ENCODE measurements at places on chromosomes 16 and 17.

- no peak for DNase-seq
These were observed 31.8 kb downstream of the ANKRD11 start for GRCh38 chr16:89458551-89458950.

GRCh38 chr17:44167181-44167861 is 3.2 kb upstream of the ASB16 start:
- DNase-seq, result no peak

- no peak for DNase-seq
These were observed 885 bp upstream of the SLFN13 start for GRCh38 chr17:35449371-35449931.

DNA sequence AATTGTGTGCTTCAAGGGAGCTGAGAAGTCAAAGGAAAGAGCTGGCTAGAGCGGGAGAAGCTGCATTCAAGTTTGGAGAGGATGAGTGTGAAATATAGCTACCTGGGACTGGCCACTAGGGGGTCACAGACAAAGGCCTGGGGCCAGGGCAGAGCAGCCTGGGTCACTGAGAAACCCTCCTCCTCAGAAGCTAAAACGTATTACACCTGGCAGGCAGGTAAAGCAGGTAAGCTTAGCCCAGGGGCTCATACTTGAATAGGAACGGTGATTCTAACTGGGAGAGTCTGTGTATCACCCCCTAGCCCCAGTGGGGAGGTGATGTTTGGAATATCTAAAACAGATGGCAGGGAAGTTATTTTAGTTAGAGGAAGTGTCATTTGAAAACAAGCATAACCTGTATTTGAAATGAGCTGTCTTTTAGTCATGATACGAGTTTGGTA is 6.8 kb downstream of the KRT37 start:
- DNase-seq, result no peak

DNA sequence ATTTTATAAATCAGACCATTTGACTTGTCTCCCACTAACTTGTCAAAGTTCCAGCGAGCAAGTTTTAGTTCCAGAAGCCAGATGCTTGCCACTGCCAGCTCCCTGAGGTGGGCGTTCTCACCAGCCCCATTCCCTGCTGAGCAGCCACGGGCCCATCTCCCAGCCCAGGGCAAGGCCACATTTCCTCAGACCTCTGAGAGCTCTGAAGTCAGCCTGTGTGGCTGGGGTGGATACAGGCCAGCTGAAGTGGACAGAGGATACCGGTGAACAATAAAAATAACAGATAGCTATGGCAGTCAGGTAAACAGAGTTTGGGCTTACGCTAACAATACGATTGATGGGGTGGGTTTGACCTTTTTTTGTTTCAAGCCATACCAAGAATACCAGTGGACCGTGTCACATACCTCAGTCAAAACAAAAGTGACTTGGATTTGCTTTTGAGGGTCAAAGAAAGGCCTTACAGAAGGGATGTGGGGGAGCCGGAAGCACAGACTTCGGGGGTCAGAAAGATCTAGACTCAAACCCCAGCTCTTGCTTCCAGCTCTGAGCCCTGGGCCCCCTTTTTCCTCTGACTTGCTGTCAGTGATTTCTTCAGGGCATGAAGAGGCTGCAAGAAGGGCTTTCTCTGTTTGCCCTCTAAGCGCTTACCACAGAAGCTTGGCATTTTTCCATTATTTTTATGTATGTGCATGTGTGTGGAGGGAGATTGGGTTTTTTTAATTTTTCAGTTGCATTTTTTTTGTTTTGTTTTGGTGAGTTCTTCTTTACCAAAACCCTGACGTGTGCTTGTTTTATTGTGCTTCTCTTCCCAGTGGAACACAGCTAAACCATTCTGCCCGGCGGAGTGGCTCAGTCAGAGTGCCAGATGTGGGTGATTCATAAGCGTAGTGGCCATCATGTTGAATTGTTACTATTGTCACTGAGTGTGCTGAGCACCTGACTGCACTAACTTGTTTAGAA is 109.9 kb downstream of the GNAO1 start:
- no peak for DNase-seq

DNA sequence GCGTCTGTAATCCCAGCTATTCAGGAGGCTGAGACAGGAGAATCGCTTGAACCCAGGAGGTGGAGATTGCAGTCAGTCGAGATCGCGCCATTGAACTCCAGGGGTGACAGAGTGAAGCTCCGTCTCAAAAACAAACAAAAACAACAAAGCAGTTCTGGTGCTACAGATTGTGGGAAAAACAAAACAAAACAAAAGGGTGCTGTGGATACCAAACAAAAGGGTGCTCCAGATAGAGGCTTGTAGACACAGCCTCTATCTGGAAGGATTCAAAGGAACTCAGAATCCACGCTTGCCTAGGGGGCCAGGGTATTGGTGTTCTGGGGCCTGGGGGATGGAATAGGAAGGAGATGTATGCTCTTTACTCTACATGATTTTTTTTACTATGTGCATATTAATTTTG is 2.5 kb downstream of the MYLK3 start:
- DNase-seq, result no peak

- no peak for DNase-seq
These were observed 645.9 kb downstream of the WWOX start for GRCh38 chr16:78745108-78746019.

- no peak for DNase-seq
These were observed 6.3 kb downstream of the RFWD3 start for GRCh38 chr16:74660383-74660782.

Data from DMS 273 treated with DMSO at 0.1 percent for 48 hours (cell line).